Hematopoietic multipotent progenitor cell (in vitro differentiated cells): ENCODE measurements at places on chromosomes 13 and 19. TPM values are rescaled to one million over a fixed set of nuclear protein-coding genes. Genes with fewer than 3 reads are reported as not detected.

RXFP2 gene
- not detected for total RNA-seq

GJB6 gene
- not detected for total RNA-seq

KLK7 gene
- not detected for total RNA-seq

ZNF57 gene
- 3.5 TPM for total RNA-seq

SERPINE3 gene
- total RNA-seq = under 0.01 TPM

SELENOV gene
- not detected for total RNA-seq

C19orf85 gene
- not detected for total RNA-seq

TMPRSS9 gene
- 8.3 TPM for total RNA-seq

SPRED3 gene
- under 0.01 TPM for total RNA-seq

RNF17 gene
- total RNA-seq = not detected

LIM2 gene
- total RNA-seq = not detected

ATP4B gene
- not detected for total RNA-seq

PPFIA3 gene
- total RNA-seq = 3.5 TPM

WDFY2 gene
- 16.4 TPM for total RNA-seq

FBXO27 gene
- total RNA-seq = 0.27 TPM

KLF2 gene
- 219 TPM for total RNA-seq

FGF9 gene
- under 0.01 TPM for total RNA-seq

LRG1 gene
- 0.54 TPM for total RNA-seq

KL gene
- 1.3 TPM for total RNA-seq

CPT1C gene
- 0.54 TPM for total RNA-seq

ZNF613 gene
- 3.5 TPM for total RNA-seq

SYNGR4 gene
- not detected for total RNA-seq

ZNF506 gene
- total RNA-seq = 19.4 TPM

CABP5 gene
- not detected for total RNA-seq

SLC6A16 gene
- 0.54 TPM for total RNA-seq

UNC13A gene
- under 0.01 TPM for total RNA-seq

SCEL gene
- not detected for total RNA-seq

POU4F1 gene
- under 0.01 TPM for total RNA-seq

ZNF845 gene
- 3.5 TPM for total RNA-seq

MISP3 gene
- 1.1 TPM for total RNA-seq

PTBP1 gene
- 348 TPM for total RNA-seq

PGPEP1 gene
- 47.7 TPM for total RNA-seq

WTIP gene
- total RNA-seq = under 0.01 TPM

KCNK6 gene
- 2.4 TPM for total RNA-seq

KIR2DL4 gene
- under 0.01 TPM for total RNA-seq

NLRP5 gene
- total RNA-seq = not detected

ATP7B gene
- total RNA-seq = 14.0 TPM

ZNF790 gene
- total RNA-seq = 3.5 TPM

EMC10 gene
- total RNA-seq = 80.0 TPM

DNM2 gene
- 174 TPM for total RNA-seq

TMEM145 gene
- not detected for total RNA-seq

GIPC3 gene
- total RNA-seq = 2.4 TPM

KLK4 gene
- total RNA-seq = not detected
